ENCODE measurements at places on chromosomes 12 and 14.

DNA sequence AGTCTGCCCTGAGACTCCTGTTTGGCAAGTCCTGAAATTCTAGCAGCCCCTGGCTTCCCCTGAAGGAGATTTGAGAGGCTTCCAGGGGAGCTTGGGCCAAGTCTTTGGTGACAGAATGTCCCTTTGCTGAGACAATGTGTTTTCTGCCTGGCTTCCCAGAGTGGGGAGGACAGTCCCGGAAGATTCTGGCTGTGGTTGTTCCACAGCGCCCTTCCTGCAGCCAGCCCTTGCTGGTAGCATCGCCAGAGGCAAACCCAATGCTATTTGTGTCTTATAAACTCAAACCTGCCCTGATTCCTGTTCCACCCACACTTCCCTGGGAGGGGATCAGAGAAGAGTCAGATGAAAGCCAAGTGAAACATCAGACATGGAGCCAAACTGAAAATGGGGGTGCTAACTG is 56.4 kb upstream of the OAS1 start:
- no peak for DNase-seq

- DNase-seq: no peak
Observed at GRCh38 chr12:117114784-117115183, 15.6 kb upstream of the TESC start.

DNA sequence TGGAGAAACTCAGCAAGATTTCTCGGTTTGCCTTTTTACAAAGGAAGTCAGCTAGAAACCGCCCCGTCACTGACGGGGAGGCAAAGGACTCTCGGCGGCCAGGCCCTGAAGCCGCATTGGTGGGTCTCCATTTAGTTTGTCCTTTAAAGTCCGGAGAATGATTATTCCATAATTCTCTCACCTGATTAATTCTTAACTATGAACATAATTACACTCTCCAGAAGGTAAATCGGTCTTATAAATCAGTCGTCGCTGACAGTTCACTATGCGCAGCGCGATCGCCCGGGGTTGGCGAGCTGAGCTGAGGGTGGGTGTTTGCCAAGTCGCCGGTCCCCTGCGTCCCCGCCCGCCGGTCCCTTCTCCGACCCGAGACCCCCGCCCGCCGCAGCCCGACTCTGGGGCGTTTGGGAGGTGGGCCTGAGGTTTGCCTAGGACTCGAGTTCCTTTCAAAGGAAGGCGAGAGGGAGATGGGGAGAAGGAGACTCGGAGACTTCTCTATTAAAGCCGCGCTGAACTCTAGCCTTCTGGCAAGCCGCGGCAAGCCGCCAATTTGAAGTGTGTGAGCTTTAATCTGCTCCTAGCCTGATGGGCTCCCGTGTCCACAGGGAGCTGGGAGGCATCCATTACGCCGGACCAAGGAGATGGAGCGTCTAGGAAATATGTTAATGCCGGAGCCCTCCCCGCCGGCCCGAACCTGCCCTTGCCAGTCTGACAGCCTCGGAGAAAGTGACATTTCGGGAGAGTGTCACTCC is 392.9 kb downstream of the NOVA1 start:
- no peak for DNase-seq

- DNase-seq: no peak
Observed at GRCh38 chr12:113070117-113070906, 13.8 kb downstream of the DTX1 start.
